Neuronal stem cell (in vitro differentiated cells): ENCODE measurements at places on chromosomes 11 and 22.

DNA sequence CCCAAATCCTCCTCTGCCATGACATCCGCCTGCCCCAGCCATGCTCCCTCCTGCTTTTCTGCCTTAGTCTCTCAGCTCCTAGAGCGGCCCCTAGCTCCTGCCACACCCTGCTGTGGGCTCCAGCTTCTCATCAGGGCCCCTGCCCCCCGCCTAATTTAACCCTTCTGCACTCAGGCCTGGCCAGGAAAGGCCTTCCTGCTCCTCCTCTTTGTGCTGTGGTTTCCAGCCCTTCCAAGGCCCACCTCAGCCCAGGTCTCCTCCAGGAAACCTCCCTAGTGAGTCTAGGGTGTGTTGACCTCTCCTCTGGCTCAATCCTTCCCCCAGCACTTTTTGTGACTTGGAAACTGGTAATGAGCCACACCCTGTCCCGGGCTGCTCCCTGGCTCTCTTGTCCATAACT is 11.3 kb downstream of the PTPN5 start:
- no peak for DNase-seq

DNA sequence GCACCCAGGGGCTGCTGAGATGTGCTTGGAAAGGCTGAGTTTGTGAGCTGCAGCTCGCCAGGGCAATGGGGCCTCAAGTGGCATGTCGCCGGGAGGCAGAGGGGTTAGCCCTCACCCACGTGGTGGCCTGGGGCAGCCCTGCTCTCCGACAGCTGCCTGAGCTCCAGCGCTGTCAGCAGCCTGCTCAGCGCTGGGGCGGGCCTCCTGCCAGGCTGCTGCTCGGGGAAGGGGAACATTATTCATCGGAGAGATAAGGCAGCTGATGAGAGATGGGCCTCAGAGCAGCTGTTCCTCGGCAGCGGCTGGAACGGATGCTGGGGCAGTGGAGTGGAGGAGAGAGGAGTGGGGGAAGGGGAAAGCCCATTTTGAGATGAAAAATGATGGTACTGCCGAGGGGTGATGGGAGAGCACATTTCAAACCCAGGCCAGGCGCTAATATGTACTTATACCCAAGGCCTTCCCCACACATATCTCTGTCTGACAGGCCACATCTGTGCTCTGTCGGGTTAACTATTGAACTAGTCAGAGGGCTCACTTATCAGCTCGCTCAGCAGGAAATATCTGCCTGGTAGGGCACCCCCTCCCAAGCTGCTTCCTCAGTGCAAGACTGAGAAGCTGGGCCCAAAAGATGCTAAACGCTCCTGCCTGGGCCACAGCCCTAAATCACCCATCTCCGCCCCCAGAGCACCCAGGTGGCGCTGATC is 79.5 kb downstream of the TIMP3 start:
- DNase-seq = no peak

DNA sequence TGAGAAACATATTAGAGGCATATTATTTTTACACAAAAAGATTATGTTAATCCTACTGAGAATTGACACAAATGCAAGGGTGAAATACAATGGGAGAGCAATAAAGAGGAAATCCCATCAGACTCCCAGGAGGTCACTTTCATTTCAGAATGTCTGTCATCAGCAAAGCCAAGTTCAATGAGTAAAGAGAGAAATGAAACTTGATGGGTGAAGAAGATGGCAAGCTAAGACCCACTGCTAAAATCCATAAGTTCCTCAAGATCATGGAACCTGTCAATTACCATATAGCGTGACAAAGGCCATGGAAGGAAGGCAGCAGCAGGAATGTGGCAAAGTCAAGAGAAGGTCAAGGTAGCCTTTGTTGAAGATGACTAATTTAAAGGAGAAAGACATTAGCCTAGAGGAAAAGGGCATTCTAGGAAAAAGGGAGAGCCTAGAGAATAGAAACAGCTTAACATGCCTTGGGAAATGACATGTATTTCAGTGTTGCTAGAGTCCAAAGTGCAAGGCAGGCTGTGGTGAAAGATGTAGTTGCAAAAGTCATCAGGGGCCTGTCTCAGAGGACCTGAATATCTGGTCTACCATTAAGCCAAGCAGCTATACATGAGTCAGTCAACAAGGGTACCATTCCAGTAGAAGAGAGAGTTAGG is 43.1 kb downstream of the FAM168A start:
- DNase-seq = no peak

GRCh38 chr11:116232364-116232828 is 540.4 kb downstream of the BUD13 start:
- DNase-seq = no peak

DNA sequence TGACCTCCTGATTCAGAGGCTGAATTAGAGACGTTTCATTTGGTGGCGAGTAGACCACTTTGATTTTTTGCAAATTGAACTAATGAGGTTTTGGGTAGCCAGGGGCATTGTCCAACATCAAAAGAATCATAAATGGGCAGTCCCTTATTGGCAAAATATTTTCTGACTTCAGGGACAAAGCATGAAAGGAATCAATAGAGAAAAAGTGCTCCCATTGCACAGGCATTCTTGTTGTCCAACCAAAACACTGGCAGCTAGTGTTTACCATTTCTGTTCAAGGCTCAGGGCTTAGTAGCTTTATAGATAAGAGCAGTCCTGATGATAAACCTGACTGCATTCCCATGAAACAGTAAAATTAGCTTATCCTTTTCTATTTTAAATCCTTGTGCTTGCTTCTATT is 6.4 kb upstream of the CARD16 start:
- DNase-seq = no peak

DNA sequence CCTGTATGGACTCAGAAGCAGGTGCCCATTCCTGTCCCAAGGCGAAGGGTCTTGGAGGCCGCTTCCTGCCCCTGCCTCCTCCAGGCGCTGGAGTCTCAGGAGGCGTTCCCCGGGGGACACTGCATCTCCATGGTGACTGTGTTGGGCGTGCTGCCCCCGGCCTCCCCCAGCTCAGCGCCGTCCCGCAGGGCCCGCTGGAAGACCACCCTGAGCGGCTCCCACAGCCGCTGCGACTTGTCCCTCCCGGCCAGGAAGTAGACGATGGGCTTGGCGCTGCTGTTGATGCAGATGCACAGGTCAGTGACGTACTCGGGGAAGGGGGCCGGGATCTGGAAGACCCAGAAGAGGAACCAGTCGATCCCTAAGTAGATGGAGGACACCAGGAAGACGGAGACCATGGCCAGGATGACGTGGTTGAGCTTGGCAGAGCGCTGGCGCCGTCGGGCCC is 7.8 kb downstream of the MRGPRF start:
- DNase-seq = no peak

DNA sequence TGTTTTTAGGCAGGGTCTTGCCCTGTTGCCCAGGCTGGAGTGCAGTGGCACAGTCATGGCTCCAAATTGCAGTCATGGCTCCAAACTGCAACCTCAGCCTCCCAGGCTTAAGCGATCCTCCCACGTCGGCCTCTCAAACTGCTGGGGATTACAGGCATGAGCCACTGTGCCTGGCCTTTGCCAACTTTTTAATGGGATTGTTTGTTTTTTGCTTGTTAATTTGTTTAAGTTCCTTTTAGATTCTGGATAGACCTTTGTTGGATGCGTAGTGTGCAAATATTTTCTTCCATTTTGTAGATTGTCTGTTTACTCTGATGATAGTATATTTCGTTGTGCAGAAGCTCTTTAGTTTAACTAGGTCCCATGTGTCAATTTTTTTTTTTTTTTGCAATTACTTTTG is 10.0 kb upstream of the SCGB1D1 start:
- DNase-seq = no peak

- no peak for DNase-seq
Observed at GRCh38 chr22:24474221-24474620, 20.9 kb upstream of the UPB1 start.

- no peak for DNase-seq
Observed at GRCh38 chr22:29917052-29917902, 34.3 kb downstream of the MTMR3 start.

DNA sequence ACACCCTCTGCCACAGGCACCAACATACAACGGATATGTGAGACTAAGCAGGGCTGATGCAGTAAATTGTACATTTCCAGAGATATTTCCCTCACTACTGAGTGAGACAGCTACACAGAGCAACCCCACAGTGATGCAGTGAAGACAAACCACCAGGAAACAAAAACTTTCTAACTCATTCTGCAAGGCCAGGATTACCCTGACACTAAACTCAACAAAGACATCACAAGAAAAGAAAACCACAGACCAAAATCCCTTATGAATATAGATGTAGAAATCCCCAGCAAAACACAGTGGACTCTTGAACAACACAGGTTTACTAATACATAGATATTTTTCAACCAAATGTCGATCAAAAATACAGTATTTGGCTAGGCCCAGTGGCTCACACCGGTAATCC is 1.5 kb upstream of the SLC7A4 start:
- no peak for DNase-seq

DNA sequence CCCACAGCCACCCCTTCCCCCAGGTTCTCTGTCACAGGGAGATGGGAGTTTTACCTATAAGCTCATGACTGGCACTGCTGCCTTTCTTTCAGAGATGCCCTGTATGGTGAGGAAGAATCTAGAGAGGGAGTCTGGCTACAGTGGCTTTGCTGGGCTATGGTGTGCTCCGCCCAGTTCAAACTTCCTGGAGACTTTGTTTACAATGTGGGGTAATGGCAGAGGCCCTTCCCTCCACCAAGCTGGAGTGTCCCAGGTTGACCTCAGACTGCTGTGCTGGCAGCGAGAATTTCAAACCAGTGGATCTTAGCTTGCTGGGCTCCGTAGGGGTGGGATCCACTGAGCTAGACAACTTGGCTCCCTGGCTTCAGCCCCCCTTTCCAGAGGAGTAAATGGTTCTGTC is 143.5 kb downstream of the MSANTD4 start:
- no peak for DNase-seq

DNA sequence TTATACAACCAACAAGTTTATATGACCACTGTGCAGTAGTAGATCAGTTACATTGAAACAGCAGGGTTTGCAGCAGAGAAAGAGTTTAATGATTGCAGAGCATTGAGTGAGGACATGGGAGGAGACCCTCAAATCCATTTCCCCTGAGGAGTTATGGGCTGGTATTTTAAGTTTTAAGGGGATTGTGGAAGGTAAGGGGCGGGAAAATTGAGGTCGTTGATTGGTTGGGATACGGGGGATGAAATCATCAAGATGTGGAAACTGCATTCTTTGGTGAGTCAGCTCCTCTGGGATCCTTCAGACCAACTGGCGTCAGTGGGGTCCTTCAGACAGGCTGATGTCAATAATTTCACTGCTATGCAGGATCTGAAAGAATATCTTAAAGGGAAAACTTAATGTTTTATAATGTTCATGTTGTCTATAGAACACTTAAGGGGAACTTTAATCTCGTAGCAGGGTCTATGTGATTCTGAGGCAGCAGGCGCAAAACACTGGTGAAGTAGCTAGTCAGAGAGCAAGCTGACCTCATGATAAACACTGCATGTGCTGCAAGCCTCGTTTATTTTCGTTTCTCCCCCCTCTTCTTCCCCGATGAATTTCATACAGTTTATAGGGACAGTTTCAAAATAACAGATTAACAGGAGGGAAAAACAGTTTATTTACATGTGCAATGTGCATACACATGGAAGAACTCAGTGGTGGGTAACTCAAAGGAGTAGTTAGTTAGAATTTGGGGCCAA is 17.4 kb upstream of the BACE1-AS start:
- no peak for DNase-seq

DNA sequence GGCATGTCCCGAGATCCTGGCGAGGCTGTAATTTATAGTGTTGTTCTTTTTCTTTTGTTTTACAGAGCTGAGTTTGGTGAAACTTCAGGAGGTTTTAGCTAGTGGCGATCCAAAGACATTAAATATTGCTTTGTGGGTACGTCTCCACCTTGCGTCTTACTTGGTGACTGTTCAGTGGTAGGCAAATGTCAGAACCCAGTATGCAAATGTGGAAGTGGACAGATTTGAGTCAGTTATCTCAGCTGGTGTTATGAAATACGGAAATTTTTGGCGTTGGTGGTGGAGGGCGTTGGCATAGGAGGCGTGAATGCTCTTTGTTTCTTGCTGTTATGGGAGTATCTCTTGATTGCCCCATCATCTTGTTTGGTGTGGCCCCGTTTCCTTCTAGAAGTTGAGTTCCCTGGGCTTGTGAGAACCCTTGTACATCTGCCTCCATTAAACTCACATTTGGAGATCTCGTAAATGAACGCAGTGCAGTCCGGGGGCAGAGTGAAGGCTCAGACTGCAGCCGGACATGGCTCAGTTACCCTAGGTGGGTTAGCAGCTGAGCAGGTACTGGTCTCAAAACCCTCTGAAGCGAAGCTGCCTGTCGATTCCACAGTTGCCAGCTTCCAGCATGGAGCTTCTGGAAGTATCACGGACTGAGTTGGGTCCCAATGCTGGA is 39.9 kb downstream of the PTPRJ start:
- no peak for DNase-seq

DNA sequence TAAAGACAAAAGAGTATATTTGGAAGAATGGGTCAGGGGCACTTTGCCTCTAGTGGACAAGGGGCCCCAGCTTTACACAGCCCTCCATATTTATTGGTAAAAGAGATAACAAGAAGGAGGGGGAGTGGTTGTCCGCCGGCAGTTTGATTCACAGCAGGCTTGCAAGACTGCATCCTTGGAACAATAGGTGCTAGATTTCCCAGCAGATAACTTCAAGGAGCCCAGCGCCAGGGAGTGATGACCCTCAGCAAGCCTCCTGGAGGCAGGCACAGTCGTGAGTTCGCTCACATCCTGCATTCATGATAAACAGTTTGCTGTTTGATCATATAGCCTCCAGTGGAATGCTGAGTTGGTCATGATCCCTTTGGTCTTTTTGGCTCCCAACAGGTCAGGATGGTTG is 67.8 kb upstream of the INCENP start:
- DNase-seq = no peak

DNA sequence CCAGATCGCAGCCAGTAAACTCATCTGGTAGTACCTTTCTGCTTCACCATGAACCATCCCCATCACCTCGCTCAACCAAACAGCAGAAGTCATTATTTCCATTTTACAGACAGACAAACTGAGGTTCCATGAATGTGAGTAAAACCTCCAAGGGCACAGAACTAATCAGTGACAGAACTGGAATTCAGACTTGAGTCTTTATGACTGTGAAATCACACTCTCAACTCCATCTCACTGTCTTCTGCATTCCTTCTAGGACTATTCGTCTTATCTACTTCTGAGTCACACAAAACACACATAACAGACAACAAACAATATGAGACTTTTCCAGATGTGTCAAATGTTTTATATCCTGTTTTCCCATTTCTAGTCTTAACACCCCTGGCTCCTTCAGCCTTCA is 9.3 kb upstream of the NUP50 start:
- no peak for DNase-seq

DNA sequence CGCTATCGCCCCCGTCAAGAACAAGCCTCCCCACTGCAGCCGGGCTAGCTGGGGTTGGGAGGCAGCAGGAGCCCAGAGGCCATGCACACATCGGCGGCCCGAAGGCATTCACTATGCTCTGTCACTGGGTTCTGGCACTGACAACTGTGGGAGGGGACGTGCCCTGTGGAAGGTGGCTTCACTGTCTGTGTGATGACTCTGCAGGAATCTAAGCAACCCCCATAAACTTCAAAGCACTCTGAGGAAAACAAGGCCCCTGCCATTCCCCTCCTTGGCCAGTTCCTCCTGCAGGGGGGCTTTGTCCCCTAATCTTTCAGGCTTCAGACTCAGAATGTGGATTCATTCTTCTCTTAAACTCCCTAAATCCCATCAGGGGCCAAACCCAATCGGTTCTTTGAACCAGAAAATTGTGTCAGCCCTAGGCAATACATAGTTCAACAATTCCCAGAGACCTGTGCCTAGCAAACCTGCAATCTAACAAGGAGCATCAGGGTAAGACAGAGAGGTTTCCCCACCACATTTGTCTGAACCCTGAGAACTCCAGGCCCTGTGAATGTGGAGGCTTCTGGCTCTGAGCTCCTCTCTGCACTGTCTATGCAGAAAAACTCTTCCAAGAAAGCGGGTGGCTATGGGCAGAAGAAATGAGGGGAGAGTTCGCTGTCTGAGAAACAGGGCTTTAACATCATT is 1477.2 kb downstream of the TBC1D22A start:
- DNase-seq = peak; percentile 73
